ENCODE measurements at places on chromosomes 16 and 17. TPM values are rescaled to one million over a fixed set of nuclear protein-coding genes. Genes with fewer than 3 reads are reported as not detected.
A peak's percentile ranks its signal among the peaks of the same experiment; 100 is the strongest.

GRCh38 chr16:67841198-67841815 is 813 bp upstream of the THAP11 start:
- no peak for ATAC-seq

GRCh38 chr16:50202926-50203624 is 50.0 kb downstream of the TENT4B start:
- ATAC-seq, result peak; percentile 75

- ATAC-seq, result peak; percentile 83
Observed at GRCh38 chr17:8162233-8162996, at the start of gene VAMP2. TSS of gene VAMP2 (minus strand) at chr17:8162948. CDS start at chr17:8162879, 69 bp downstream.

DNA sequence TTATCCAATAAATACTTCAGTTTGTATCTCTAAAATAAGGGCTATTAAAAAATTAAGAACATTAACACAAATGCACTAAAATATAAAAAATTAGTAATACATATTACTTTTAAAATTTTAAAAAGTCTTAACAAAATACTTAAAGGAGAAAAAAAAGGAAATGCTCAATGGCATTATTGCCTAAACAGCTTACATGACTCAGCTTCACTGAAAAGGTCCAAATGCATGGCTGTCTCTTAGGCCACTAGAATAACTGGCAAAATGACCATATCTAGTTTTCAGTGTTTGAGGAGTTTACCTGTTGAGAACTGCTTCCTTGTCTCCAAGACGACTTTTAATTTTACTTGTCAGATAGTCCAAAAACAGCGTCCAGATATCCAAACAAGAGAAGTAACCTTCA is 66.0 kb downstream of the XPO6 start:
- no peak for ATAC-seq

- no peak for ATAC-seq
Observed at GRCh38 chr17:65332375-65332774, 195.2 kb downstream of the RGS9 start.

- no peak for ATAC-seq
Observed at GRCh38 chr17:19579192-19579761, 45.6 kb downstream of the SLC47A1 start.

LYRM1 gene
- total RNA-seq, result 61.6 TPM

DNA sequence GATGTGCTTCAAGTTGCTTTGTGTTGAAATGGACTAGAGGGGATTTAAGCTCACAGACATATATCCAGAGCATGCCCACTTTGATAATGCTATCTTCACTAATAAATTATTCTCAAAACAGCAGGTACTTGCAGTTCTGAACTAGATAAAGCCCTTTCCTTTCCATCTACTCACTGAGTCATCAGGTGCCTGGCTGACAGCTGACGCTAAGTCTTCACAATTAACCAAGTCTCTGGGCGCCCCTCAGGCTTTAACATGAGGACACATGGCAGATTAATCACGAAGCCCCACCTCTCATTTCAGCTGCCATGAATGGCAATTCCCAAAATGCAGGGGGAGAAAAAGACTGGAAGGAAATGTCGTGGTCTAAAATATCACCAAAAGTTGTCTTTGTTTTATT is 29.5 kb upstream of the CRISPLD2 start:
- ATAC-seq, result no peak

GRCh38 chr17:75822800-75823166 is 21.4 kb downstream of the UNC13D start:
- ATAC-seq, result no peak

DNA sequence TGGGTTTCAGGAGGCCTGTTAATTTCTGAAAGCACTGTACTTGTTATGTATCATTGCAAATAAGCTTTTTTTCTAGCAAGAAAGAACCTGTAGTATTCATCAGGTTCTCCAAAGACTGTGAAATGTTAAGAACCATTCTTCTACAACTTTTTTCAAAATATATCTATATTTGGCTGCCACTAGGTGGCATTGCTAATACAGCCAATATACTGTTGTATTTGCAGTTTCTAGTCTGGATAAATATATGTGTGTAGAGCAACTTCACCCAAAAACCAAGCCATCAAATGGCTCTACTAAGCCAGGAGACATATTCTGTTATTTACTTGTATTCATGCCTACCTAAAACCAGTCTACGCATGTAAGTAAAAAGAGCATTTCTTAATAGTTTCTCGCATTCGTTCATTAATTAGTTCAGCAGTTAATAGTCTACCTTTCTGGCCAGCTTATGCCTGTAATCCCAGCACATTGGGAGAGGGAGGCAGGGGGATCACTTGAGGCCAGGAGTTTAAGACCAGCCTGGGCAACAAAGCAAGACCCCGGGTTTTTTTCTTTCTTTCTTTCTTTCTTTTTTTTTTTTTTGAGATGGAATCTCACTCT is 39.5 kb downstream of the VMP1 start:
- no peak for ATAC-seq

GRCh38 chr17:76234354-76234679 is 6.0 kb downstream of the RNF157 start:
- ATAC-seq, result no peak

TNFSF12 gene
- total RNA-seq, result 61.1 TPM

GRCh38 chr16:51200793-51201192 is 49.7 kb upstream of the SALL1 start:
- ATAC-seq, result no peak

- ATAC-seq, result peak; percentile 55
Observed at GRCh38 chr17:4739122-4740024, at the start of the genes CXCL16 and ZMYND15. TSS of gene CXCL16 (minus strand) at chr17:4739928. CDS start at chr17:4739339, 589 bp downstream. TSS of gene ZMYND15 (plus strand) at chr17:4739833. CDS start at chr17:4740549, 716 bp downstream.

DNA sequence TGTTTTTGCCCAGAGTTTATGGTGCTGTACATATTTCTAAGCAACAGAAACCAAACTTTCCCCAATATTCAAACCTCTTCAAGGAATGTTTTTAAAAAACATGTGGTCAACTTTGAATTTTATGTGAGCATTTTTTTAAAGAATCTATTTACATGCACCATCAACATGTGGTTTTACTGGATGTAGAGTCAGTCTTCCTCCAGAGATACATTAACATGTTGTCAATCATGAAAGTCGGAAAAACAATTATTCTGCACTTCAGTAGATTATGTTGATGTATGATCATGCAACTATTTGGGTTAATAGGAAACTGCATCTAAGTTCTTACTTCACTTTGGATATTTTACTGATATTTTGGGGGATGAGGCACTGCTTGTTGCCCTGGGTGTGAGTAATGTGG is 208.6 kb downstream of the FOXL1 start:
- ATAC-seq, result no peak

CSH2 gene
- 0.23 TPM for total RNA-seq

DNA sequence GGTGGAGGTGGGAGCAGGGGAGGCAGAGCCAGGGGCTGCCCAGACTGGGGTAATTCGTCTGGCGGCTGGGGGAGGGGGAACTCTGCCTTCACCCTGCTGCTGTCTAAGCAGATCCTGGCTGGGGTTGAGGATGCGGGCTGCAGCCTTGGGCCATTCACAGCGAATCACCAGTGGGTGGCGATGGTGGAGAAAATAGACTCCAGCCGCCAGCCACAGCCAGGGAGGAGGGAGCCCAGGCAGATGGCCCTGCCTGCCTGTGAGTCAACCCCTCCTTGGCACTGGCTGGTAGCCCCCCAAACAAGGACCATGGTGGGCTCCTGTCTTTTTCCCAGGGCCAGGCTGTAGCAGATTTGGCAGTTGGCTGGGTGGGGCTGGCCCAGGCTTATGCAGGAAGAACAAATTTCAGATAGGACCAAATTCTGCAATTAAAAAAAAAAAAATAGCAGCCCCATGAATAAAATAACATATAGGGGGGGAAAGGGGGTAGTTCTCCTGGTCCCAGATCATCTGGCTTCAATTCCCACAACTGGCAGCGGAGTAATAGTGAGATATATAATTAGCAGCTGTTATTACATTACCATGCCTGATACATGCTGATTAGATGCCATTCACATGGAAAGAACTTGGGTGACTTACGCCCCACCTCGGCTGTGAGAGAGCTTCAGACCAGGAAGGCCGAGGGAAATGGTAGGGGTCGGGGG is 41.5 kb upstream of the CDH5 start:
- ATAC-seq, result no peak

DNA sequence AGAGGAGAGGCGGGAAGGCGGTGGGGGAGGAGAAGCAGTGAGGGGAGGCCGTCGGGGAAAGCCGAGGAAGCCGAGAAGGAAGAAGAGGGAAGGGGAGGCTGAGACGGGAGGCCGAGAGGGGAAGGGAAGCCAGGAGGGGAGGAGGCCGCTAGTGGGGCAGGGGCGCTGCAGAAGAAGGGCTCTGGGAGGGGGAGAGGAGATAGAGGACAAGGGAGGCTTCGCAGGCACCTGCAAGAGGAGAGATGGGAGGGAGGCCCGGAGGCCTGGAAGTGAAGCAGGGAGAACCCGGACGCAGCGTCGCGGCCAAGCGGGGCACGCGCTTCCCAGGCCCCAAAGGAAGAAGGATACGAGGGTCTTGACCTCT is 2.3 kb downstream of the C17orf58 start:
- no peak for ATAC-seq

DNA sequence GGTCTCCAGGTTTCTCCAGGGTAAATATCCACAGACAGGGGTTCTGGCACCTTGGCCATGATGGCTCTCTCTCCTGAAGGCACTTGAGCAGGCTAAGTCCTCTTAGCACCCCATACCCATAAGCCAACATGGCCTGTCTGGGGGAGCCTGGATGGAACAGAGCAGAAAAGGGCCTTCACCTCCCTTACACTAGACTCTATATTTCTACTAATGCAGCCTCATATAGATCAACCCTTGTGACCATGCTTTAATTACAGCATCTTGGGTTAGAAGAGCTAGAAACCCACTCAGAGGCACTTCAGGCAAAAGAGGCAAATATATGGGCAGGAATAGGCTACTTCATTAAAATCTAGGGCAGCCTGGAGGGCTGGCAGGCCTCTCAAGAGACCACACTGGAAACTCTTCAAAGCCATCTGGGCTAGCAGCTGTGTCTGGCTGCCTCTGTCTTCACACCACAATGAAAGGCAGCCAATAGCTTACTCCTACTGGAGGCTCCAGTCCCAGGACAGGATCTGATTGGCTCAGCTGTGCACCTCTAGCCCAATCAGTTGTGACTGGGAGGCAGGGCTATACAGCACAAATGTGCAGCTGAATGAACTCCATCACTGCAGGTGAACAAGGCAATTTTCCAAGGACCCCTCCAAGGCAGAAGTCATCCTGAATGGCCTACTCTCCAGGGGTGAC is 4.7 kb upstream of the CDT1 start:
- no peak for ATAC-seq

ZNF750 gene
- total RNA-seq, result 1.6 TPM

NOD2 gene
- 0.82 TPM for total RNA-seq

DNA sequence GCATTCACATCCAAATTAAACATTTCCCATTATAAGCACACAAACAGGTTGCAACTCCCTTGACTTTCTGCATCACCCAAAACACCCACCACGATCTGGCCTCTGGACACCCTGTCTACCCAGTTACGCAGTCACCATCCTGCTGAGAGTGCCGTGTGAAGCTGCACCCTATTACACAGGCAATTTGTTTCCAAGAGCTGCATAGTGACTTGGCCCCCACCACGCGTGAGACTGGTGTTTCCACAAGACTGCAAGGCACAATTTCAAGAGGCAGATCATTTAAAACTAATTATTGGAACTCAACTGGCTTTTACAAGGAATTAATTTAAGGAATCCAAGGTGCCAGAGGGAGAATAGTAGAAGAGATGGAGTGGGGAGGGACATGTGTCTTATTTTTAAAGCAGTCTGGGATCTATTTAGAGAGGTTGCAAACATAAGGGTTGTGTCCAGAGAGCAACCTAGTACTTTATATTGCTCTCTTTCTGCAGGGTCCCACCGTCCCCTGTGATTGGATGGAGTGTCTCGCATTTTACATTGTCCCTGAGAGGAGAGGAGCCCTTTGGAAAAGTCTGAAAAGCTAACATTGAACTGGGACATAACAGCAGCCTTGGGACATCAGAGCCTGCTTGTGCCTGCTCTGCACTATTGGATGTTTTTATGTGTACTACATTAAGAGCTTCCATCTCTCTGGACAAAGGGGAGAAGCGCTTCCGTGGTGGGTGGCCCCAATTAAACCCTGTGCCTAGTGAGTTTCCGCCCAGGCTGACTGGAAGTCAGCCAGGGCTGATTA is 8.7 kb upstream of the ADAMTS18 start:
- ATAC-seq, result no peak

SOST gene
- total RNA-seq, result 0.27 TPM

DNA sequence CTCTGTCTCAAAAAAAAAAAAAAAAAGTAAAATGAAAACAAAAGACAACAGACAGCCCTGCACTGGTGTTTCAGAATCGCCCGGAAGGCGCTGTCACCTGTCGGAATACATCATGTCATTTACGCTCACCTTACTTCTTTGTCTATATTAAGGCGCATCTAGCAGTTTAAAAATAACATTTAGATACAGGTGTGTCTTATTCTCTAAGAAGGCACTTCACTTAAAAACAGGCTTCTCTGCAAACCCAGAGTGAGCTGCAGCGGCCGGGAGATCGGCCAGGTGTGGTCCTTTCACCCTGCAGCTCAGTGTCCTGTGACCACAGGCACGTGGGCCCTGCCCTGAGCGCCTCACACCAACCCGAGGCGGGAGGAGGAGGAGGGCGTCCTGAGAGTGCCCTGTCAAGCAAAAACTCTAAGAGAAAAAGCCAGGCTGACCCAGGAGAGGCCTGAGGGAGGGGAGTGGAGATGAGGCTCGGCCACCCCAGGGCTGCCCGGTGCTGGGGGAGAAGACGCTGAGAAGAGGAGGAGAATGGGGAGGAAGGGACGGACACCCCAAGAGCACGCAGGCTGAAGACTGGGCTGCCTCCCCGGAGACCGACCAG is 3.3 kb upstream of the LMF1 start:
- ATAC-seq, result no peak

- no peak for ATAC-seq
Observed at GRCh38 chr16:66651965-66652364, 44.6 kb downstream of the CMTM4 start.

GRCh38 chr17:40203131-40203530 is 16.0 kb upstream of the WIPF2 start:
- no peak for ATAC-seq

DNA sequence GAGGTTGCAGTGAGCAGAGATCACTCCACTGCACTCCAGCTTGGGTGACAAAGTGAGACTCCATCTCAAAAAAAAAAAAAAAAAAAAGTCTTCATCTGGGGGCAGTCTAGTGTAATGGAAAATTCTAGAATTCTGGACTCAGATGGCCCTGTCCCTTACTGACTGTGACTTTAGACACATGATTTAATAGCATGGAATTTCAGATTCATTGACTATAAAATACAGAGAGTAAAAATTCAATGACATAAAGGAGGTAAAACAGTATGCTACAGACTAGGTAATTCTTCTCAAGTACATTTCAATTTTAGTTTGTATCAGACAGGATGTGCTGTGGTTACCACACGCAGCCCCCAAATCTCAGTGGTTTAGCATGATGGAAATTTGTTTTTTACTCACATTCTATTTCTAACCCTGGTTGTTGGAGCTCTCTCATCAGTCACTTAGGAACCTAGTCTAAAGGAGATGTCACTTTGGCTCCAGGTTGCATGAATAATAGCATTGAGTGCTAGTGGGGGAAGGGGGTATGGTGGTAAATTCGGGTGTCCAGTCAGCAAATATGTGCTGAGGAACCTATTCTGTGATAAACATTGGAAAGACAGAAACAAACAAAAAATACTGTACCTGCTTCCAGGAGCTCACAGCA is 444.0 kb downstream of the XYLT1 start:
- ATAC-seq, result no peak

Data from gastroesophageal sphincter (tissue), 4 donors.